Ascending aorta (tissue), 2 donors: ENCODE measurements at places on chromosomes 6 and 20. TPM values are rescaled to one million over a fixed set of nuclear protein-coding genes. Genes with fewer than 3 reads are reported as not detected.

Gene OLIG3
- not detected for total RNA-seq

Gene SIGLEC1
- 23.2 TPM for total RNA-seq

Gene FOXQ1
- total RNA-seq: 0.21 TPM

Gene PGC
- 0.53 TPM for total RNA-seq

Gene DCDC2
- total RNA-seq: not detected

Gene ULBP3
- 24.2 TPM for total RNA-seq

Gene HLA-DOA
- 358 TPM for total RNA-seq

Gene BPI
- total RNA-seq: not detected

Gene SLC22A3
- total RNA-seq: 29.6 TPM
